Left ventricle myocardium inferior (tissue), 1 donor: ENCODE measurements at places on chromosomes 3 and 15. TPM values are rescaled to one million over a fixed set of nuclear protein-coding genes. Genes with fewer than 3 reads are reported as not detected.

DNA sequence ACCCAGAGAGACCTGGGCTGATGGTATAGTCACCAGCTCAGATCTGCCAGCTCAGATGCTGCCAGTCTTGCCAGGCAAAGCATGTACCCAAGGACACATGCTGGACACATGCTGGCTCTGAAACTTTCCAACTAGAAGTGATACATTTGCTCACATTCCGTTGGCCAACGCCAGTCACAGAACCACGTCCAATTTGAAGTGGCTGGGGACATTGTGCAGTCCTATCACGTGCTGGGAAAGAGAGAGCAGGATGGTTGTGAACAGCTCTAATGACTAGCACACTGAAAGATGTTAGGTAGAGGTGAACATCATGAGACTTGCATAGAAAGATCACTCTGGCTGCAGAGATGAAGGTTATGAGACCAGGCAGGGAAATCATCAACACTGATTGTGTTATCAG lies 308.5 kb upstream of the ROPN1 start:
- no peak for DNase-seq
- no peaks in the 10 kb centered on the region for H3K27me3 ChIP-seq
- H3K36me3 ChIP-seq, result peaks cover 5% of the 10 kb centered on the region

PP2D1 gene
- not detected for total RNA-seq

HGD gene
- total RNA-seq, result 0.49 TPM

- no peak overlapping the region for H3K4me3 ChIP-seq
- DNase-seq, result no peak
- no peak overlapping the region for H3K27ac ChIP-seq
- no peaks in the 10 kb centered on the region for H3K4me1 ChIP-seq
- H3K27me3 ChIP-seq, result no peaks in the 10 kb centered on the region
These were observed 50.9 kb downstream of the LSAMP start for GRCh38 chr3:116394365-116394764.

- no peak overlapping the region for H3K27ac ChIP-seq
- no peak for DNase-seq
- no peaks in the 10 kb centered on the region for H3K4me1 ChIP-seq
- no peaks in the 10 kb centered on the region for H3K27me3 ChIP-seq
These were observed 77.6 kb downstream of the ZNF385D start for GRCh38 chr3:21673393-21673792.
